ENCODE measurements at places on chromosomes 7 and 10. TPM values are rescaled to one million over a fixed set of nuclear protein-coding genes. Genes with fewer than 3 reads are reported as not detected.

LDB3 gene
- polyA plus RNA-seq = 1.9 TPM

ICA1 gene
- polyA plus RNA-seq = 17.0 TPM

PAPOLB gene
- polyA plus RNA-seq = not detected

LRIT1 gene
- polyA plus RNA-seq = not detected

CHST15 gene
- 4.1 TPM for polyA plus RNA-seq

XRCC2 gene
- 0.12 TPM for polyA plus RNA-seq

TMEM236 gene
- 0.13 TPM for polyA plus RNA-seq

WDFY4 gene
- 0.54 TPM for polyA plus RNA-seq

SOSTDC1 gene
- polyA plus RNA-seq = 3.2 TPM

LIPF gene
- polyA plus RNA-seq = 298 TPM

HIF1AN gene
- 9.4 TPM for polyA plus RNA-seq

GLI3 gene
- polyA plus RNA-seq = 0.51 TPM

SPDYE16 gene
- polyA plus RNA-seq = 0.05 TPM

EXOC6 gene
- polyA plus RNA-seq = 5.6 TPM

CALHM3 gene
- not detected for polyA plus RNA-seq

HOXA7 gene
- 5.2 TPM for polyA plus RNA-seq

HOXA2 gene
- polyA plus RNA-seq = 0.92 TPM

CALML3 gene
- polyA plus RNA-seq = 0.22 TPM

OPN1SW gene
- polyA plus RNA-seq = not detected

DENND2A gene
- polyA plus RNA-seq = 1.2 TPM

ECHDC3 gene
- 224 TPM for polyA plus RNA-seq

IFIT3 gene
- polyA plus RNA-seq = 9.5 TPM

PCLO gene
- polyA plus RNA-seq = 1.4 TPM

COL17A1 gene
- polyA plus RNA-seq = 0.45 TPM

CLIP2 gene
- polyA plus RNA-seq = 9.4 TPM

IFIT1 gene
- 4.4 TPM for polyA plus RNA-seq

MKX gene
- 1.2 TPM for polyA plus RNA-seq

ZNF273 gene
- 1.1 TPM for polyA plus RNA-seq
